ACHN (cell line): ENCODE measurements at places on chromosomes 7 and 10.

GRCh38 chr10:11910102-11910501 is 86.9 kb downstream of the PROSER2 start:
- no peak for DNase-seq

GRCh38 chr10:51112013-51112412 is 37.7 kb downstream of the PRKG1 start:
- no peak for DNase-seq

- DNase-seq, result peak; percentile 97
Observed at GRCh38 chr10:117441812-117442443, 66.7 kb upstream of the PDZD8 start.

GRCh38 chr10:97589479-97589878 is at the start of gene C10orf62:
Gene C10orf62, plus strand, starts transcription at chr10:97589721. Its CDS starts 177 bp downstream, at chr10:97589898.
- no peak for DNase-seq

DNA sequence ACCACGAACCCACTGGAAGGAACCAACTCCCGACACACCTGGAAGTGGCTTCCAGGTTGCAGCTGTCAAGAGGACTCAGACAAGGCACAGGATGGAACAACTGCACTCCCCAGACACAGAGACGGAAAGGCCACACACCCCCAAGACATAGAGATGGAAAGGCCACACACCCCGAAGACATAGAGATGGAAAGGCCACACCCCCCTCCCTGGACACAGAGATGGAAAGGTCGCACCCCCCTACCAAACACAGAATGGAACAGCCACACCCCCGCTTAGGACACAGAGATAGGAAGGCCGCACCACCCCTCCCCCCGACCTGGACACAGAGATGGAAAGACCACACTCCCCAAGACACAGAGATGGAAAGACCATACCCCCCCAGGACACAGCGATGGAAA is 7.6 kb downstream of the ZNF511 start:
- DNase-seq, result no peak

- no peak for DNase-seq
Observed at GRCh38 chr7:158077151-158077840, 510.3 kb downstream of the PTPRN2 start.

DNA sequence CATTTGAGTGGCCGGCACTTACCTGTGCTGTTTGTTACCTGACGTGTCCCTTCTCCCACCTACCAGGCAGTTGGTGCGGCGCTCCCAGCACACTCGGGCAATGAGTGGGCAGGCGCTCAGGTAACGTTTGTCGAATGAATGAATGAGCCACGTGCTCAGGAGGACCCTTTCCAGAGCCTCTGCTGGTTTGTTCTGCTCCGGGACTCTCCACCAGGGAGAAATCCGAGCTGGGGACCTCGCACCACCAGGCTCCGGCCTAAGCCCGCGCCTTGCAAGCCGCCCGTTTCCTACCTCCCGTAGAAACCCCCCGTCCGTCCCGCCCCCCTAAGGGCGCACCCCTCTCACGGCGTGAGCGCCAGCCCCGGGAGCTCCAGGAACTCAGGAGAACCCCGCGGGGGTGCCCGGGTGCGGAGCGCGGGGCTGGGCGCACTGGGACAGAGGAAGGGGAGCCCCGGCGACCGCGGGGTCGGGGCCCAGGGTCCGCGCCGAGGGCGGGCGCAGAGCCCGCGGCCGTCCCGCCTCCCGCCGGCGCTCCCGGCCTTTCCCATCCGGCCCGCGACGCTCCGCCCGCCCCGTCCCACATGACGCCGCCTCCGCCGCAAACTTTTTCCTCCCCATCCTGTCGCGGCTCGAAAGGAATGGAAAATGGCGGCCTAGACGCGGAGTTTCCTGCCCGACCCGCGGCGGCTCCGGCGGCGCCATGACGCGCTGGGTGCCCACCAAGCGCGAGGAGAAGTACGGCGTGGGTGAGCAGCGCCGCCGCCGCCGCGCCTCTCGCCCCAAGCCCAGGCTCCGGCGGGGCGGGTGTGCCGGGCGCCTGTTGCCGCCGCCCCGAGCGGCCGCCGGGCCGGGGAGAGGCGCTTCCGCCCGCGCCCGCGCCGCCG is at the start of gene DOCK1:
Gene DOCK1, plus strand, starts transcription at position 611 of the 884 bp plus-strand sequence. Its CDS starts 90 bp downstream, at position 701.
- DNase-seq, result peak; percentile 83

GRCh38 chr7:46059308-46060020 is 138.4 kb upstream of the IGFBP3 start:
- DNase-seq, result no peak

GRCh38 chr10:6101181-6101580 is 12.3 kb downstream of the RBM17 start:
- no peak for DNase-seq

DNA sequence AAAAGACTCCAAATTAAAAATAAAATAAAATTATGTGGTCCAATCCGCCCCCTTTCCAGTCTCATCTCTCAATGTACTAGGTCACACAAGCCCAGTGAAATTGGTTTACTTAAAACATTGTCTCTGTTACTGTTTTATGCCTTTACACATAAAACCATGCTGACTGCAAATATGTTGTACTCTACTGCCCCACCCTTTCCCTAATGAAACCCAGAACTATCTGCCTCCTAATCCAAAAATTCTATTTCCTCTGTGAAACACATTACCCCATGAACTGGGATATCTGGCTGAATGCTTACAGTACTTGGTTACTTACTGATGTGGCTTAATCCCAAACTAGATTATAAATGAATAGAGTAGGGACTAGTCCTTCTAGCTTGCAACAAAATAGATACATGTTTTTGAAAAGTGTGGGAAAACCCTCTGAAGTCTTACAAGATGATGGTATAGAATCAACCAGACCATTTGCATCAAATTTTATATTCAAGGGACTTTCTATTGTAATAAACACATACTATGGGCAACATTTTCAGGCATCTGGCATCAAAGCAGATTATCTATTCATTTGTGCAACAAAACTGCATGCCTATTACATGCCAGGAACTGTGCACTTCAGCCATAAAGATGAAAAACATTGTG is 10.0 kb upstream of the KMT2E start:
- DNase-seq, result no peak

DNA sequence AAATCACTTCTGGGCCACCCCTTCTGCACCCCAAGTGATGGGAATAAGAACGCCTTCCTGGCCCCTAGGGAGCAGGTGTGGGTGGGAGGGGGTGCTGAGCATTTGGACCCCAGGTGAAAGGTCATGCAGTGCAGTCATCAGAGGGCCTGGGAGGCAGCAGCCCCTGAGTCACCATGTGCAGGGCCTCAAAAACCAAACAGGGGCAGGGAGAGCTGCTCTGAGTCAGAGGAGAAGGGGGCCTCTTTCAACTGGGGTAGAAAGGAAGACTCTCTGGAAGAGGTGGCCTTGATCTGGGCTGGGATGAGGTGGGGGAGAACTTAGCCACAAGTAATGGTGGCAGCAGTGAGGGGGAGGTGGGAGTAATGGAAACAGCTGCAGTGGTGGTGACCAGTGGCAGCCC is 164.3 kb downstream of the BUB3 start:
- DNase-seq, result no peak

- no peak for DNase-seq
Observed at GRCh38 chr10:50219646-50220045, 31.7 kb downstream of the ASAH2 start.

DNA sequence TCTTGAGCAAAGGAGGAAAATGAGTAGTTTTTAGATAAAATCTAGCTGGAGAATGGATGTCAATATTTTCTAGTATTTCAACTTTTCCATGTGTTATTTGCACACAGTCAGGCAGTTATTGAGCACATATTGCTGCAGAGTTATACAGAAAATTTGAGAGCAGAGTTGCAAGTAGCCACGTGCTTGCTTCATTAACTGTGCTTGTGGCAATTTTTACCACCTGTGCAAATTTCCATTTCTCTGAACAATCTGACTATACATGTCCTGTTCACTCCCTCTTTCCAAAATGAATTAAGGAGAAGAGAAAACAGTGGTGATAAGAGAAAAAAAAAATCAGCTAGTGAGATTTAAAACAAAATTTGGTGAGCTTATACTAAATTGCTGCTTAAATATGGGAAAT is 178.5 kb downstream of the TAX1BP1 start:
- DNase-seq, result no peak

GRCh38 chr7:18653381-18654155 is 158.0 kb downstream of the HDAC9 start:
- no peak for DNase-seq

DNA sequence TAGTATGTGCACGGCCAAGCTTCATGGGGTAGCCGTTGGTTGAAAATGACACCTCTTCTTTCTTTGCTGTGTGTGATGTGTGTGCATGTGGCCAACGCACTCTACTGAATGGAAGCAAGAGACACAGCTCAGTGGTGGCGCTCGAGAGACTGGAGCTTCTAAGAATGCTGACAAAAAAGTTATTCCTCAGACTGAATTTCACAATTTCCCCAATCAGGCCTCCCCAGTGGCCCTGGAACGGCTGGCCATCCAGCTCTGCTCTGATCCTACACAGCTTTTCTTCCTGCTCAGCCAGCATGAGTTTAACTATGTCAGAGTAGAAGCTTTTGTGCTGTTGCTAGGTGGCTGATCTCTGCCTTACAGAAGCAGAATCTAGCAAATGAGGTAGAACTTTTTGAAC is 186.7 kb upstream of the PLXDC2 start:
- DNase-seq, result no peak

GRCh38 chr7:44193011-44193802 is 4.0 kb upstream of the GCK start:
- no peak for DNase-seq

DNA sequence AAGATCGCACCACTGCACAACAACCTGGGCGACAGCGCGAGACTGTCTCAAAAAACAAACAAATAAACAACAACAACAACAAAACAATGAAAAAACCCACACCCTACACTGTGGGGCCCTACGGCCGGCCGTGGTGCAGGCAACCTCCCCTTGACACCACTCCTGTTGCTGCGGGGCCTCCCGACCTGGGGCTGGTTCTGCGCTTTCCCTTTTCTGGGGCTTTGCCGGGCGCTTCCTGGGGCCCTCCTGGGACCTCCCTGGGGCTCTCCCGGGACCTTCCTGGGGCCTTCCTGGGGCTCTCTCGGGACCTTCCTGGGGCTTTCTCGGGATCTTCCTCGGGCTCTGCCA is 46.6 kb downstream of the INSIG1 start:
- no peak for DNase-seq

- peak; percentile 56 for DNase-seq
Observed at GRCh38 chr10:35640474-35640873, 1.6 kb downstream of the FZD8 start.

- no peak for DNase-seq
Observed at GRCh38 chr10:109960682-109961081, 37.4 kb upstream of the XPNPEP1 start.

GRCh38 chr10:28677888-28678686 is 766 bp downstream of the BAMBI start:
- no peak for DNase-seq

GRCh38 chr7:31014826-31015225 is 37.3 kb upstream of the ADCYAP1R1 start:
- DNase-seq, result no peak

GRCh38 chr10:83533290-83533689 is 606.0 kb upstream of the GHITM start:
- DNase-seq, result no peak

GRCh38 chr10:122311716-122312115 is 40.6 kb downstream of the BTBD16 start:
- DNase-seq, result no peak

DNA sequence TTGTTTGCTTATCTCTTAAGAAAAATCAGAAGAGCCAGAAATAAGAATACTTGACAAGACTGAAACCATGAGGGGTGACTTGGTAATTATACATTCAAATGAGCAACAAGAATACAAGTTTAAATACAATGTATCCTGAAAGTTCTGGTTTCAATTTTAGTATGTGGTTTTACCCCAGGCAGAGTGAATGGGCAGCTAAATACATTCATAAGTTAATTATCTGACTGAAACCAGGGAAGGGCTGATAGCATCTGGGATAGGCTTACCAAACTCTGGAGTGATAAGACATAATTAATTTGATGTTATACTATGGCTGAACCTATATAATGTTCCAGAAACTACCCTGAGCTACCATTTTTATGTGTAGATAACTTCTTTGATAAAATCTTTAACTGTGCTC is 252.2 kb upstream of the PLXNA4 start:
- DNase-seq, result no peak

DNA sequence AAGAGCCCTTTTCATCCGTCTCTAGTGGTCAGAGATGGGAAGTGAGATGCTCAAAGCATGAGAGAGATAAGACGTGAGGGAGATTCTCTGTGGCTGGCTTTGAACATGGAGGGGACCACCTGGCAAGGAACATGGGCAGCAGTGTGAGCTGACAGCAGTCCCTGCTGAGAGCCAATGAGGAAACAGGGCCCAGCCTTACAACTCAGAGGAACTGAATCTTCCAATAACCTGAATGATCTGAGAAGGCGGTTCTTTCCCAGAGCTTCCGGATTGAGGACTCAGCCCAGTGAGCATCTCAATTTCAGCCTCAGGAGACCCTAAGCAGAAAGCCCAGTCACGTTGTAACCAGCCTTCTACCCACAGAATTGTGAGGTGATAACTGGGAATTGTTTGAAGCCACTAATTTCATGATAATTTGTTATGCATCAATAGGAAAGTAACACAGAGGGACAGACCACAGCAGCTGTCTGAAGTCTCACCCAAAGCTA is 33.9 kb upstream of the IKZF1 start:
- DNase-seq, result no peak

DNA sequence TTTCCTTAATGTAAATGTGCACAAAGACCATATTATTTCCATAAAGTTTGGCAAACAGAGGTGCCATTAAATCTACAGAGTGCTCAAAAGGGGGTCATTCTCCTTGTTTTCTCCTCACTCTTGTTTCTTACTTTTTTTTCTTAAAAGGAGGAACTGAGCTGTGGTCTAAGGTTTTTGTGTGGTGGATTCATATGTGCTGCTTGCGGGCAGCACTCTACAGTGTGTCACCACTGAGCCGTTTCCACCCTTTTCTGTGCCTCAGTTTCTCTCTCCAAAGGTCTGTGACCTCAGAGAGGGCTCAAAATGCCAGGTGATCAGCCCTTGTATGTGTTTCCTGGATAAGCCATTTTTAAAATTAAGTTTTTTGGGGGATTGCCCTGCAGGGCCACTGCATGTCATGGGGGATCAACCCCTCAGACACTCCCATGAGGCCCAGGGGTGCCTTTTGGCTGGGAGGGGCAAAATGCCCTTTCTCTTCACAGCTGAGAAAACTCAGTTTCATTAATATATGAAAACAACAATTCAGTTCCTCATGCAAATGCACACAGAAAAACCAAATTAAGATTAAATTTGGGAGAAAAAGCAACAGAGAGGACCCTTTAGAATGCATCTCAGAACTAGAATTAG is 56.9 kb upstream of the VOPP1 start:
- no peak for DNase-seq
